Right lobe of liver (tissue), 6 donors: ENCODE measurements at places on chromosomes 5 and 9. TPM values are rescaled to one million over a fixed set of nuclear protein-coding genes. Genes with fewer than 3 reads are reported as not detected.

GRCh38 chr5:171980792-171981191 is 25.6 kb downstream of the FBXW11 start:
- no peak for DNase-seq

Gene TMEM215
- total RNA-seq: not detected

DNA sequence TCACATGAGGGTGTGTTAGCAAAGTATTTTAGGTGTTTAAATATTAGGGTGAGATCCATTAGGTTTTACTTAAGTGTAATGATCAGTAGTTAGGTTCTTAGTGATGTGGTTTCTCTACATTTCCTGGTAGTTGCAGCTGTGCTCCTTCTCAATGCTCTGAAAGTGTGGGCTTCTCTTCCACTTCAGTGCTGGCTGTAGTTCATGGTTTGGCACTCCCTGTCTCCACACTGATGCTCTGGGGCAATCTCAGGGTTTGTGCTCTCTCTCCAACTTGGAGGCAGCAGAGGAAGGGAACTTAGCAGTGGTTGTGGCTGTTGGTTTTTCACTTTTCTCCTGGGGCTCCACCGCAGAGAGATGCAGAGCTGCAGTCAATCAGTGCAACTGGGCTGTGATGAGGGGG is 507.5 kb downstream of the TMEM232 start:
- no peak for DNase-seq

DNA sequence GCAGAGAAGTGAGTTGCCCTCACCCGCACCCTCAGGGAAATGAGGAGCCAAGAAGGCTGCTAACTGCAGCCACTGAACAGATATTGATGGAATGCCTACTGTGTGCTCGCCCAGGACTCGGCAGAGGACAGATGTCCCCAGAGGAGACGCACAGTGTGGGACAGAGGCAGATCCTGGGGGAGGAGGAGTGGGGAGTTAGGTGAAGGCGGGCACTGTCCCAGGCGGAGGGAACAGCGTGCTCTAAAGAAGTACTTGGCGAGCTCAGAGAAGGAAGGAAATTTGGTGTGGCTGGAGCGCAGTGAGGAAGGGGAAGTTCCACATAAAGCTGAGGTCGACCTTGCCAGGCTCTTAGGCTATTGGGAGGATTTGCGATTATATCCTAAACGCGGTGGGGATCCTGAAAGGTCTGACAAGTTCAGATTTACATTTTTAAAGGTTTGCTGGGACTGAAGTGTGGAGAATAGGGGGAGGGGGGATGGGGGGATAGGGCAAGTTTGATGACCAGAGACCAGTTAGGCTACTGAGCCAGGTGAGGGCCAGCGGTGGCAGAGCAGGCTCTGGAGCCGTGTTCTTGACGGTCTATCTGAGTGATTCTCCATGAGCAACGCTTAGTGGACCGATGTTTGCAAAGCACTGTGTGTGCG is 23.6 kb upstream of the CERCAM start:
- no peak for DNase-seq

Gene ZNF474
- total RNA-seq: not detected
